ENCODE measurements at places on chromosomes 13 and 19.

DNA sequence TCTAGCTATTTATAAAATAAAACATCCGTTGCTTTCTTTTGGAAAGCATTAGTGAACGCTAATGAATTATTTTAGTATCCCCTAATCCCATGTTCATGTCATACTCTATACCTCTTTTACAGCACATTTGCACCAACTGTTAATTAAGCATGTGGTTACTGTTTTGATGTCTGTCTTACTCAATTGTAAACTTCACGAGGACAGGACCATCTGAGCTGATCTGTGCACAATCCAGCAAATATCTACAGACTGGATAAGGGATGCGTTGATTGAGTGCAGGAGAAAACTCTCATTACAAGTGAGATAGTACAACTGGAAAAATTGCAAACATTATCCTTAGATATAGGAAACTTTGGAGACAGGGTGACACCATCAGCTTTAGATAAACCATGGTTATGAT is 201.1 kb downstream of the PCDH20 start:
- H3K36me3 ChIP-seq: no peaks in the 10 kb centered on the region
- H3K27me3 ChIP-seq: no peaks in the 10 kb centered on the region
- no peak overlapping the region for H3K27ac ChIP-seq
- no peaks in the 10 kb centered on the region for H3K4me1 ChIP-seq
- H3K4me3 ChIP-seq: no peak overlapping the region

- no peak overlapping the region for H3K27ac ChIP-seq
- DNase-seq: no peak
- H3K4me3 ChIP-seq: no peak overlapping the region
- no peaks in the 10 kb centered on the region for H3K4me1 ChIP-seq
- H3K27me3 ChIP-seq: peaks cover 9% of the 10 kb centered on the region
Measured at GRCh38 chr13:74865656-74866055, 616.3 kb downstream of the TBC1D4 start.

- H3K27me3 ChIP-seq: peaks cover 42% of the 10 kb centered on the region
- H3K27ac ChIP-seq: no peak overlapping the region
- no peaks in the 10 kb centered on the region for H3K4me1 ChIP-seq
- no peak overlapping the region for H3K4me3 ChIP-seq
- DNase-seq: no peak
- H3K36me3 ChIP-seq: peaks cover 5% of the 10 kb centered on the region
Measured at GRCh38 chr19:17889609-17890214, 18.0 kb downstream of the SLC5A5 start.

DNA sequence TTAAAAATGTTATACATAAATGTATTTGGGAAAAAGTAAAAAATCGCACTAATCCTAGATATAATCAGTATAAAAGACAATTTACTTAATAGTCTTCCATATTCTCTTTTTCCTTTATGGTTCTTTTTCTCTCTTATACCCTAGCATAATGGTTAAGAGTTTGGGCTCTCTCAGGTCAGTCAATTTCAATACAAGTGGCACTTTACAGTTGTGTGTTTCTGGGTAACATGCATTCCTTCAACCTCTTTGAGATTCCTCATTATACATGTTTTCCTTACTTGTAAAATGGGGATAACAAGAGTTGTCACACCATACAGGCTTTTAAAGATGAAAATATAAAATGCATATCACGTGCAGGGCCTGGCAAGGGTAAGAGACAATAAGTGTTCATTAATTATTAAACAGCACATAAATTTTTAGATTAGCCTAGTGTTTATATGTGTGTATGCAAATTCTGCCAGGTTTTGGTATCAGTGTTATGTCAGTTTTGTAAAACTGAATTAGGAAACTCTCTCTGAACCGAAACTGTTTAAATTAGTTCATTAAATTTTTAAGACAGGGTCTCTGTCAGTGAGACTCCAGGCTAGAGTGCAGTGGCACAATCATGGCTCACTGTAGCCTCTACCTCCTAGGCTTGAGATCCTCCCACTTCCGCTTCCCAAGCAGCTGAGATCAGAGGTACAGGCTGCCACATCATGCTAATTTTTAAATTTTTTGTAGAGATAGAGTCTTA is 49.8 kb downstream of the ELF1 start:
- H3K4me3 ChIP-seq: peak overlapping the region; percentile 57
- no peaks in the 10 kb centered on the region for H3K27me3 ChIP-seq
- no peak for DNase-seq
- H3K36me3 ChIP-seq: peaks cover 11% of the 10 kb centered on the region
- peaks cover 68% of the 10 kb centered on the region for H3K4me1 ChIP-seq

GRCh38 chr19:5826531-5827341 is 12.8 kb downstream of the FUT6 start:
- H3K27me3 ChIP-seq: no peaks in the 10 kb centered on the region
- H3K4me3 ChIP-seq: peak overlapping the region; percentile 87
- peak overlapping the region; percentile 82 for H3K27ac ChIP-seq
- no peak for DNase-seq
- peaks cover 14% of the 10 kb centered on the region for H3K36me3 ChIP-seq

GRCh38 chr19:46723023-46723461 is 6.1 kb upstream of the PRKD2 start:
- DNase-seq: no peak
- peaks cover 26% of the 10 kb centered on the region for H3K36me3 ChIP-seq
- H3K27me3 ChIP-seq: no peaks in the 10 kb centered on the region
- H3K27ac ChIP-seq: no peak overlapping the region
- H3K4me3 ChIP-seq: no peak overlapping the region

GRCh38 chr19:44848036-44848811 is 2.1 kb downstream of the NECTIN2 start:
- peaks cover 22% of the 10 kb centered on the region for H3K4me1 ChIP-seq
- no peak for DNase-seq
- H3K4me3 ChIP-seq: no peak overlapping the region
- no peak overlapping the region for H3K27ac ChIP-seq

DNA sequence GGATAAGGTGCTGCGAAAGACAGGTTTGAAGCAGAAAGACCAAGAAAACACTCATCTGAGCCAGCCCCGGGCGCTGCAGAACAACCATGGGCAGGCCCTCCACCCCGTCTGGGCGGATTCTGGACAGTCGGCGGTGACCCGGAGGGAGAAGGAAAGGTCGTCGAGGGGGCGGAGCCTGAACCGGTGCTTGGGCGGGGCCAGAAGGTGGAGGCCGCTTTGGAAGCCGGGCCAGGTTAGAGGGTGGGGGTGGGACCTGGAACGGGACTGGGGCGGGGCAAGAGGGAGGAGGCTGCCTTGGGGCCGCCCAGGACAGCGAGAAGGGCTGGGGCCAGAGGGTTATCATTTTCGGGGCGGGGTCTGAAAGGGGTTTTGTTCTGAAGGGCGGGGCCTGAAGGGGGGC is 5.0 kb upstream of the ZNF765 start:
- no peaks in the 10 kb centered on the region for H3K27me3 ChIP-seq
- DNase-seq: no peak
- H3K4me3 ChIP-seq: no peak overlapping the region

GRCh38 chr13:85597790-85598500 is 201.3 kb downstream of the SLITRK6 start:
- H3K4me3 ChIP-seq: no peak overlapping the region
- no peaks in the 10 kb centered on the region for H3K36me3 ChIP-seq
- DNase-seq: no peak

GRCh38 chr19:44800461-44800860 is 8.4 kb upstream of the BCAM start:
- peak; percentile 81 for DNase-seq
- H3K4me1 ChIP-seq: no peaks in the 10 kb centered on the region
- no peak overlapping the region for H3K4me3 ChIP-seq
- peaks cover 8% of the 10 kb centered on the region for H3K27me3 ChIP-seq

DNA sequence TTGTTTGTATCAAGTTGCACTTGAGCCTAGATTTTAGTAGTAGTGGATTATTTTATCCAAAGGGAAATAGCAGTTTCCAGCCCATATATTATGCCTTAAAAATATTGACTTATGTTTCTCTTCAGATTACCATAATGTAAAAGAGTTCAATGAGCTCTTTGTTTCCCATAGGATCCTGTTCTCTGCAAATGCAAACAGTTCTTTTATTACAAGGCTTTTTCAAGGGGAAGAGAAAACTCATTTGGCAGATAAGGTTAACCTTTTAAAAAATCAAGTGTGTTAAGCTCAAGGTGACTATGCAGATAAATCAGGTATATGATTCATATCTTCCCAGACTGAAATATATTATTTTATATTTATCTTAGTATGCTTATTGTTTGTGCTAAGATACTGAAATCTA is 961.2 kb upstream of the SPRY2 start:
- H3K27me3 ChIP-seq: no peaks in the 10 kb centered on the region
- no peak overlapping the region for H3K27ac ChIP-seq
- DNase-seq: no peak
- H3K4me3 ChIP-seq: no peak overlapping the region
- no peaks in the 10 kb centered on the region for H3K36me3 ChIP-seq

DNA sequence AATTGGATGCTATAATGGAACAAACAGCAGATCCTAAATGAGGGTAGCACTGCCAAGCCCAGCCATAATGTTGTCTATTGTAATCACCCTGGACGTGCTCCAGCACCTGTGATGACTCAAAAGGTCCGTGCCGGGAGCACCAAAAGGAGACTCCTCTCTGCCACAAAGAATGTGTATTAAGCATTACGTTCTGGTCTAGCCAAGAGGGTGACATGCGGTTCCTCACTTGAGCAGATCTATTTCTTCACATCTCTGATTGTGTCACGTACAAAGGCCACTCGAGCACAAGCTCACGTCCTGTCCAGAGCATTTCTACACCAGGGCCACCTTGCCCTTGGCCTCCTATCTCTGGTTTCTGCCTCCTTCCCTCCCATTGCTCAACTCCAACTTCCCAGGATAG is 219.9 kb upstream of the IRS2 start:
- no peaks in the 10 kb centered on the region for H3K4me1 ChIP-seq
- no peaks in the 10 kb centered on the region for H3K36me3 ChIP-seq
- no peak overlapping the region for H3K27ac ChIP-seq
- H3K4me3 ChIP-seq: no peak overlapping the region

DNA sequence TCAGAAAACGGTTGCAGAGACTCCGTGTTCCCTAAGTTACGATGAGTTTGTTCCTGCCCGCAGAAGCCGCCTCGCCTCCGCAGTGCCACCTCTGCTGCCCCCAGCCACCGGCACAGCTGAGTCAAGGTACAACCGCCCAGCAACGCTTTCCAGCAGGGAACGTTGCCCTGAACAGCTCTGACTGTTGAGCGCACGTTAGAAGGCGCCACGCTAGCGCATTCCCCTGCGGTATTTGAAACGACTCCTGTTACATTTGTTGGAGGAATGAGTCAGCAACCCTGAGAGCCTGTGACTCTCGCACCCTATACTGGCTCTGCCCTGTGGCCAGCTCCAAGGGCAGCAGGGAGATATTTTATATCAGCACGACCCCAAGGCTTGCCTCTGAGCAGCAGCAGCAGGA is 302.8 kb downstream of the TEX29 start:
- no peaks in the 10 kb centered on the region for H3K27me3 ChIP-seq
- H3K4me3 ChIP-seq: no peak overlapping the region
- H3K4me1 ChIP-seq: no peaks in the 10 kb centered on the region
- no peaks in the 10 kb centered on the region for H3K36me3 ChIP-seq

GRCh38 chr19:38849147-38849859 is 483 bp downstream of the HNRNPL start:
- H3K27ac ChIP-seq: peak overlapping the region; percentile 98
- H3K4me3 ChIP-seq: peak overlapping the region; percentile 90
- no peaks in the 10 kb centered on the region for H3K27me3 ChIP-seq
- DNase-seq: peak; percentile 93
- peaks cover 61% of the 10 kb centered on the region for H3K4me1 ChIP-seq
- peaks cover 64% of the 10 kb centered on the region for H3K36me3 ChIP-seq

- H3K36me3 ChIP-seq: no peaks in the 10 kb centered on the region
- no peak overlapping the region for H3K4me3 ChIP-seq
- DNase-seq: no peak
- peaks cover 7% of the 10 kb centered on the region for H3K27me3 ChIP-seq
Measured at GRCh38 chr13:24008679-24009078, 111.4 kb upstream of the C1QTNF9B start.

GRCh38 chr19:47432091-47432490 is 12.8 kb upstream of the MEIS3 start:
- H3K36me3 ChIP-seq: peaks cover 6% of the 10 kb centered on the region
- H3K4me3 ChIP-seq: no peak overlapping the region
- peaks cover 51% of the 10 kb centered on the region for H3K27me3 ChIP-seq
- no peak overlapping the region for H3K27ac ChIP-seq

GRCh38 chr19:31167690-31168089 is 181.5 kb downstream of the TSHZ3 start:
- no peaks in the 10 kb centered on the region for H3K36me3 ChIP-seq
- no peak for DNase-seq
- peaks cover 5% of the 10 kb centered on the region for H3K4me1 ChIP-seq
- H3K27ac ChIP-seq: no peak overlapping the region
- H3K4me3 ChIP-seq: no peak overlapping the region

- no peaks in the 10 kb centered on the region for H3K36me3 ChIP-seq
- no peak overlapping the region for H3K4me3 ChIP-seq
Measured at GRCh38 chr13:108795841-108796240, 166.4 kb downstream of the MYO16 start.

- no peaks in the 10 kb centered on the region for H3K36me3 ChIP-seq
- H3K27me3 ChIP-seq: no peaks in the 10 kb centered on the region
- no peaks in the 10 kb centered on the region for H3K4me1 ChIP-seq
- DNase-seq: no peak
- no peak overlapping the region for H3K27ac ChIP-seq
Measured at GRCh38 chr13:93848247-93848646, 621.6 kb downstream of the GPC6 start.

DNA sequence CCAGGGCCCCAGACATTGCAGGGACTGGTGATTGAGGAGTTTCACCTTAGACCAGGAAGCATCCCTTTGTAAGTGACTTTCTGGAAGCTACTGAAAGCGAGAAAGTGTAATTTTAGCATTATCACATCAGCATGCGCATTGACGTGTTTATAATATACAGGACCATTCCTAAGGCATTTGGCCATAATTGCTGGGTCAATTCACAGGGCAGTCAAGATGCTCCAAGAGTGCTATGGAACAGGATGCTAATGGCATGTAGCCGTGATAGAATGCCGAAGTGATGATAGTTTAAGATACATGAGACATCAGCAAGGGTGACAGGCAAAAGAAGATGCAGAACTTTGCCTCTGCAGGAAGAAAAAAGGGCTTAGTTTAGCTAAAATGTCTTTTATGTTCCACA is 347.6 kb upstream of the NBEA start:
- DNase-seq: no peak
- H3K4me1 ChIP-seq: no peaks in the 10 kb centered on the region
- no peak overlapping the region for H3K4me3 ChIP-seq
- H3K27ac ChIP-seq: no peak overlapping the region

- no peak overlapping the region for H3K27ac ChIP-seq
- no peak for DNase-seq
- H3K36me3 ChIP-seq: no peaks in the 10 kb centered on the region
Measured at GRCh38 chr13:101181076-101181685, 235.1 kb downstream of the NALCN start.

DNA sequence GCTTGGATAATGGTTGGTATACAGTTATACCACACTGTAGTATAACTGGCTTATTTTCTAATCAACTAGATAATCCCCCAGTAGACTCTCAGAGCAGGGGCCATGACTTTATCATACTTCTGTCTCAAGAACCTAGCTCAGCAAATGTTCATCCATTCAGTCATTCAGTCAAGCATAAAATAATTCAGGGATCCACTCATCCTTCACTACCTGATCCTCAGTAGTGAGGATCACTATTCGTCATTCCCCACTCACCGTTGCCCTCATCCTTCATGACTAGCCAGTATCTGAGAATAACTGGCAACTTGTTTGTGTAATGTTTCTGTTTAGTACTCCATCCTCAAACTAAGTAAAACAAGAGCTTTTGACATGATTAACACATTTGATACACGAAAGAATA is 77.6 kb downstream of the TSC22D1 start:
- no peaks in the 10 kb centered on the region for H3K36me3 ChIP-seq
- no peak for DNase-seq
- H3K4me1 ChIP-seq: peaks cover 6% of the 10 kb centered on the region
- H3K27me3 ChIP-seq: no peaks in the 10 kb centered on the region
- H3K27ac ChIP-seq: no peak overlapping the region

GRCh38 chr13:27005556-27005955 is 166.1 kb downstream of the USP12 start:
- peaks cover 2% of the 10 kb centered on the region for H3K36me3 ChIP-seq
- H3K4me1 ChIP-seq: no peaks in the 10 kb centered on the region
- H3K27ac ChIP-seq: no peak overlapping the region
- no peak for DNase-seq
- no peak overlapping the region for H3K4me3 ChIP-seq
